Neuronal stem cell (in vitro differentiated cells): ENCODE measurements at places on chromosomes 1 and 21.
A peak's percentile ranks its signal among the peaks of the same experiment; 100 is the strongest.

- DNase-seq: peak; percentile 48
These were observed 130.0 kb upstream of the KCNJ15 start for GRCh38 chr21:38126666-38127303.

- no peak for DNase-seq
These were observed 28.6 kb downstream of the COL6A1 start for GRCh38 chr21:46009951-46010705.

- DNase-seq: no peak
These were observed 41.2 kb upstream of the CYYR1 start for GRCh38 chr21:26614251-26614650.

GRCh38 chr1:203133970-203134725, 6.6 kb downstream of the ADORA1 start:
- no peak for DNase-seq

DNA sequence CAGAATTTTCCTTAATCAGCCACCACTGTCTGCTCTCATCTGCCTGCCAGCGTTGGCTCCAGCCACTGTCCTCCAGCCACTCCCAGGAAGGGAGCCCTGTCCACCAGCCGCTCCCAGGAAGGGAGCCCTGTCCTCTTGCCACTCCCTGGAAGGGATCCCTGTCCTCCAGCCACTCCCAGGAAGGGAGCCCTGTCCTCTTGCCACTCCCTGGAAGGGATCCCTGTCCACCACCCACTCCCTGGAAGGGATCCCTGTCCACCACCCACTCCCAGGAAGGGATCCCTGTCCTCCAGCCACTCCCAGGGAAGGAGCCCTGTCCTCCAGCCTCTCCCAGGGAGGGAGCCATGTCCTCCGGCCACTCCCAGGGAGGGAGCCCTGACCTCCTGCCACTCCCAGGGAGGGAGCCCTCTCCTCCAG, 726.5 kb downstream of the PTPRU start:
- DNase-seq: no peak

- DNase-seq: no peak
These were observed 21.6 kb downstream of the RIT1 start for GRCh38 chr1:155889566-155889965.

DNA sequence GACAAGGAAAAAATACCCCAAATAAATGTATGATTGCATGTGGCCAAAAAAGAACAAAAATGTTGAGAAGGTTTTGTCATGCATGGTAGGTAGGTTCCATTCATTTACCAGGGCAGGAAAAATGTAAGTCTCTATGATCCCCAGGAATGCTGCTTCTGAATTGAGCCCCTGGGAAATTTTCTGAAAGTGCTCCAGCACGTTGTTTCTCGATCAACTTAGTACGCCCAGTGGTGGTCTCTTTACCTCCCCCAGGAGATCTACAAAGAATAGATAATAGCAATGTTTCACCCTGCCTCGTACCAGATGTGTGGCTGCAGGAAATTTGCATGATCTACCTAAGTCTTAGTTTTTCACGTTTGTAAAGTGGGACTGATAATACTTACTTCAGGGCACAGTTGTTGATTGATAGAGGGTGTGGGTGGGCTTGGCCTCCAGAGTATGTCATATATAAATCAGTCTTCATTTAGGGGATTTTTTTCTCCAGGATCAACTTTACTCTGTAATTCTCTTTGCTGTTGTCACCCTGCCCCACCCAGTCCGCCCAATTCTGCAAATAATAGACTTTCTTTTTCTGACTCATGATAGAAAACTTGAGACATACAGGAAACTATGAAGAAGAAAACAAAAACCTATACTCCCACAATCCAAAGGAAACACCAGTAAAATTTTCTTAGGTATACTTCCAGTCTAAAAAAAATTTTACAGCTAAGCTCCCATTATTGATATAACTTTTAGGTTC, 462.0 kb upstream of the RUNX1 start:
- no peak for DNase-seq

DNA sequence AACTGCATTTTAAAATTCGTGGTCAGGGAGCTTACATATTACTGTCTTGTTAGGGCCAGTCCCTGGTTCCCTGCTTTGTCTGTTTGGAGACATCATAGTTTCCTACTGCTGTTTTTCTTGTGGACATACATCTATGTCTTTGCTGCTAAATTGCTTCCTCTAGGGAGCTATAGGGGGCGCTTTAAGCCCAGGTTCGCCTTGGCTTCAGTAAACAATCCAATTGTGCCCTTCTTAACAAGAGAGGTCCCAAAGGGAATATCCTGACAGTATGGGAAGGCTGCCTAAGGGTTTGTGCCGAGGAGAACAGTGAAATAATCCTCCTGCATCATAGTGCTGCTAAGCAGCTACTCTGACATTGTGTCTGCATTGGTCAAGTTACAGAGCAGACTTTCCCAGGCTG, 112.5 kb downstream of the USH2A start:
- DNase-seq: peak; percentile 56

DNA sequence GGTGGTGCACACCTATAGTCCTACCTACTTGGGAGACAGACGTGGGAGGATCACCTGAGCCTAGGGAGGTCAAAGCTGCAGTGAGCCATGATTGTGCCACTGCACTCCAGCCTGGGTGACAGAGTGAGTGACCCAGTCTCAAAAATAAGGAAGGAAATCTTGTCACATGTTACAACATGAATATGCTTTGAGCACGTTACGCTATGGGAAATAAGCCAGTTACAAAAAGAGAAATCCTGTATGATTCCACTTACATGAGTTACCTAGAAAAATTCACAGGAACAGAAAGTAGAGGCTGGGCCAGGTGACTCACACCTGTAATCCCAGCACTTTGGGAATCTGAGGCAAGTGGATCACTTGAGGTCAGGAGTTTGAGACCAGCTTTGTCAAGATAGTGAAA, 6.7 kb upstream of the PADI6 start:
- DNase-seq: no peak

DNA sequence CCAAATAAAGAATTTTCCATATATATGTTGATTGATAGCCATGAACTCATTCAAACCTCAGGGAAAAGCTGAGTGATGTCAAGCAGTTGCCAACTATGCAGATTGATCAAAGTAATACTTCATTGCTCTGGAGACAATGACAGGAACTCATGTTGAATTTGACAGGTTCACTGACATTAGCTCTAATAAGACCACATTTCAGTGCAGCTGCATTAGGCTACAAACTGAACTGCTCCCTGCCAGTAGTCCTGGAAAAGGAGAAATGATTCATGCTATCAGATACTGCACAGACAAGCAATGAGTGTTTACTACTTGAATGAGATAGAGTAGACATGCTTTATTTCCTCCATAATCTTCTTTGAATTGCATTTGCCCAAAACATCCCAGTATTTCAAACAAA, 948.4 kb downstream of the MRPL39 start:
- no peak for DNase-seq

GRCh38 chr1:65146908-65147423, 1.0 kb upstream of the AK4 start:
- DNase-seq: no peak

DNA sequence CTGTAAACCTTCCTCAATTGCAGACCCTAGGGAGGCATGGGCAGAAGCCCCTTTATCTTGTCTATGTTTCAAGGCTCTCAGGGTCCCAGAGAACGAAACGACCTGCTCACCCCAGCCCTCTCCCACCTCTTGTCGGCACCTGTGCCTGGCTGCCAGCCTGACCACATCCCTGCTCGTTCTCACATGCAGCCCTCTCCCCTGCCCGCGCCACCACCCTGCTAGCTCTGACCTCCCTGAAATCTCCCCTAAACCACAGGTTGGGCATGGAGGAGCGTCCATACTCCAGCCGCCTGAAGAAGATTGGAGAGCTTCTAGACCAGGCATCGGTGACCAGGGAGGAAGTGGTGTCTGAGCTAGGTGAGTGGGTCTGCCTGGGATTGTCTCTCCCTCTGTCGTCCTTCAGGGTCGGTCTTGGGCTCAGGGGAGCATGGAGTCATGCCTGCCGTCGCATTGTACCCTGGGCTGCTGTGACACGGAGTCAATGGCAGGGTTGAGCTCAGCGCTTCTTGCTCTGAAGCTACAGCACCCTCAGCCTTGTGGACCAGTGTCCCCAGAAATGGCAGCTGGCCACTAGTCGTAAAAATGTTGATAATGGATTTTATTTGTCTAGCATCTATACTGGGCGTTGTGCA, 3.6 kb downstream of the ADPRS start:
- no peak for DNase-seq

DNA sequence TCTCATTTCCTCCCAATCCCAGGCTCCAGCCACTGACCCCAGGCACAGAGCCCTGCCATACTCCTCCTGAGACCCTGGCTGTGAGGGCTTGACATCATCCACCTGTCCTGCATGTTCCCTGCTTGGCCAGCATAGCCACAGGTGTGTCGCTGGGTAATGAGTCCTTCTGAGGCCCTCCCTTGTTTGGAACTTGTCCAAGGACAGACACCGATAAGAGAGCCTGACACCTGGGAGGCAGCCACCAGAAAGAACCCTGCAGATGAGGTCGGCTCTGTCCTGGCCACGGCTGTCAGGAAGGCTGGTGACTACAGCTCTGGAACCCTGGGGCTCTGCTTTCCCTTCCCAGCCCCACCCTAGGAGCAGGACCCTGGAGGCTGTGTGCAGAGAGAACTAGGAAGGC, 34.6 kb downstream of the TMEM63A start:
- DNase-seq: no peak

- no peak for DNase-seq
These were observed 28.7 kb upstream of the RASAL2 start for GRCh38 chr1:178065250-178065649.
